ENCODE measurements at places on chromosomes 7 and 10.

- no peak for DNase-seq
Observed at GRCh38 chr7:28488061-28488791, 75.9 kb downstream of the CREB5 start.

GRCh38 chr7:94567396-94567795 lies 57.8 kb downstream of the CASD1 start:
- DNase-seq: no peak

DNA sequence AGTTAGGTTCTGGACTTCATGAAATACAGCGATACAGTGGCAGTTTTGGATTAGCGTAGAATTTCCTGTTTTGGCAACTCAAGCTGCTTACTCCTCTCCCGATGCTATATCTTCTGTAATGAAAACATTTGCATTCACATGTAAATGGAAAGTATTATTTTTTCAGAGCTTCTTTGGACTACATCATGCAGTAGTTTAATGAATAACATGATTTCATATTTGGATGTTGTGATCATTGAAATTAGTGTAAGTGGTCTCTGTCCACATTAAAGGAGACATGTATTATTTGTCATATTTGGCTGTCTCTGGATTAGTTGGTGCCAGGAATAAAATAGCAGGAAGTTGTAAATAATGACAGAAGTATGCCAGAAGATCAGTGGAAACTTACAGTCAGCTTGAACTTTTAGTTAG lies 331.6 kb downstream of the GFRA1 start:
- DNase-seq: no peak

- DNase-seq: no peak
Observed at GRCh38 chr7:143979359-143979758, 20.8 kb upstream of the OR6B1 start.

- no peak for DNase-seq
Observed at GRCh38 chr10:58796242-58796641, 283.6 kb downstream of the BICC1 start.

- DNase-seq: no peak
Observed at GRCh38 chr10:93854975-93855374, 38.8 kb upstream of the SLC35G1 start.

GRCh38 chr7:155278921-155279320 lies 18.8 kb upstream of the INSIG1 start:
- DNase-seq: no peak

GRCh38 chr7:98352621-98353020 lies 48.3 kb downstream of the BAIAP2L1 start:
- no peak for DNase-seq

Data from naive thymus-derived CD8-positive, alpha-beta T cell (primary cell).